ENCODE measurements at places on chromosomes 12 and 14. TPM values are rescaled to one million over a fixed set of nuclear protein-coding genes. Genes with fewer than 3 reads are reported as not detected.

IGF1 gene
- 1.1 TPM for total RNA-seq

SLC39A5 gene
- total RNA-seq, result 0.51 TPM

RTN1 gene
- total RNA-seq, result not detected

ARHGAP9 gene
- 151 TPM for total RNA-seq

ASCL1 gene
- total RNA-seq, result 0.16 TPM

KRT82 gene
- not detected for total RNA-seq

CACNA1C gene
- 0.05 TPM for total RNA-seq

ZNF605 gene
- 9.9 TPM for total RNA-seq

NANOG gene
- not detected for total RNA-seq

GRCh38 chr12:76421046-76421445 lies 72.8 kb upstream of the BBS10 start:
- DNase-seq, result no peak

DNA sequence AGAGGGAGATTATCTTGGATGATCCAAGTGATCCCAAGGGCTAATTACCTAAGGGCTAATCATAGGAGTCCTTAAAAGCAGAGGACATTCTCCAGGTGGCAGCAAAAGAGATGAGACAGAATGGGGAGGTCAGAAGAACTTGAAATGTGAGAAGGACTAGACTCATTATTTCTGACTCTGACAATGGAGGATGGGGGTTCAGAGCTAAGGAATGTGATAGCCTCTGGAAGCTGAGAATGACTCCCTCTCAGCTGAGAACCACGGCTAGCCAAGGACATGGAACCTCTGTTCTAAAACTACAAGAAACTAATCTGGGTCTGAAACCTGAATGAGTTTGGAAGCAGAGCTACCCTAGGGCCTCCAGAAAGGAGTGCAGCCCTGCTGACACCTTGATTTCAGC lies 35.6 kb upstream of the ANKS1B start:
- no peak for DNase-seq

DNA sequence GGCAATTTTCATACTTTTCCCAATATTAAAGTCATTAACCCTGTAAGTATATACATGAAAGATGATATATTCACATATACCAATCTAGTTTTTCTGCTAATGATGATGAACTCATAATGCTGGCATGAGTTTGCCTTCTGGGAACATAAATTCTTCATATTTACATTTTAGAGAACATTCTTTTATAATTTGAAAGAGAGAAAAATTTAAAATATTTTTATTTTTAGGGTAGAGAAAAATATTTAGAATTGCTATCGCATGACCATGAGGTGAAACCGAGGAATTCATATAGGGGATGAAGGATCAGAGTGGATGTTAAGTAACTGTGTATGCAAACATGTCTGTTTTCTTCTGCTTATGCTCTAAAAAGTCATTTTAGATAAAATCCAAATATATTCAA lies 825.3 kb upstream of the FLRT2 start:
- no peak for DNase-seq

GRCh38 chr12:93139028-93139665 lies 210.1 kb upstream of the EEA1 start:
- DNase-seq, result no peak

- no peak for DNase-seq
Observed at GRCh38 chr12:47277972-47278448, 198.3 kb upstream of the AMIGO2 start.

DNA sequence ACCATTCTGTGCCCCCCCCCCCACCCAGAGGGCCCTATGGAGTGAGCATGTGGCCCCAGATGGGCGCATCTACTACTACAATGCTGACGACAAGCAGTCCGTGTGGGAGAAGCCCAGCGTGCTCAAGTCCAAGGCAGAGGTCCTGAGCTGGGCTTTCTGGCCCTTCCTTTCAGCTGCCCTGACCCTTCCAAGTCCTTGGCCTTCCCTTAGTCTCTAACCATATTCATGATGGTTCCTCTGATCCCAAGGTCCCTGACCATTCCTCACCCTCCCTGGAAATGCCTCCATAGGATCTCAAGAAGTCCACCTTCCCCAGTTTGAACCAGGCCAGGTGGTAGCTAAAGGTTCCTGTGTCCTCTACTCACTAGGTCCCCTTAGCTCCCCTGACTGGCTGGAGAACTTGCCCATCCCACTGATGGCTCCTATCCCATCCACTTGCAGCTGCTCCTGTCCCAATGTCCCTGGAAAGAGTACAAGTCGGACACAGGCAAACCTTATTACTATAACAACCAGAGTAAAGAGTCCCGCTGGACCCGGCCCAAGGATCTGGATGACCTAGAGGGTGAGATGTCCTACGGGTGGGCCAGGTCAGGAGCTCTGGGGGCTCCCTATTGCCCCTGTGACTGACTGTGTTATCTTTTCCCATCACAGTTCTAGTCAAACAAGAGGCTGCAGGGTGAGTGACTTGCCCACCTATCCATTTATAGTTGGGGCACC lies 9.8 kb downstream of the PRPF40B start:
- DNase-seq, result no peak

DNA sequence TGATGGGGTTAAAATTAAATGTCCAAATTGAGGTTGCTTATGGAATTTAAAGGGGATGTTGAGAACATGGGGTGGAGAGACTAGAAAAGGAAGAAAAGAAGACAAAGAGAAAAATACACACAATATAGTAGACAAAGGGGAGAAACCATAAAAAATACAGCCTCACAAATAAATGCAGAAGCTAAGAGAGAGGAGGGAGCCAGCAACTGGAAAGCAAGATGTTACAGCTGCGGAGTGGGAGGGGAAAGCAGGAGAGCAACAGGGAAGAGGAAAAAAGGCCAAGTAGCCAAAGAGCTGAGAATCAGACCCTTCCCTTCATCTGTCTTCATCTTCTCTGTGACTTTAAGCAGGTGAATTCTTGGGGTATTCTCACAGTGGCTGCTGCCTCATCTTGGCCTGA lies 39.7 kb upstream of the SMUG1 start:
- no peak for DNase-seq

DNA sequence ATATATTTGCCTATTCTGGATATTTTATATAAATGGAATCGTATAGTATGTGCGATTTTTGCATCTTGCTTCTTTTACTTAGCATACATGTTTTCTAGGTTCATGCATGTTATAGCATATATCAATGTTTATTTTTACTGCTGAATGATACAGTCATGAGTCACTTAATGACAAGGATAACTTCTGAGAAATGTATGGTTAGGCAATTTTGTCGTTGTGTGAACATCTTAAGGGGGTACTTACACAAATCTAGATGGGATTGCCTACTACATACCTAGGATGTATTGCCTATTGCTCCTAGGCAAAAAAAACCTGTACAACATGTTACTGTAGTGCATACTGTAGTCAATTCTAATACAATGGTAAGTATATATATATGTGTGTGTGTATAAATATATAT lies 8.8 kb downstream of the USP15 start:
- no peak for DNase-seq

- peak; percentile 28 for DNase-seq
Observed at GRCh38 chr14:99360774-99361595, 89.0 kb upstream of the BCL11B start.

GRCh38 chr12:5047094-5047493 lies 3.4 kb downstream of the KCNA5 start:
- no peak for DNase-seq

- DNase-seq, result peak; percentile 61
Observed at GRCh38 chr12:56469007-56469930, 891 bp downstream of the SPRYD4 start.

DNA sequence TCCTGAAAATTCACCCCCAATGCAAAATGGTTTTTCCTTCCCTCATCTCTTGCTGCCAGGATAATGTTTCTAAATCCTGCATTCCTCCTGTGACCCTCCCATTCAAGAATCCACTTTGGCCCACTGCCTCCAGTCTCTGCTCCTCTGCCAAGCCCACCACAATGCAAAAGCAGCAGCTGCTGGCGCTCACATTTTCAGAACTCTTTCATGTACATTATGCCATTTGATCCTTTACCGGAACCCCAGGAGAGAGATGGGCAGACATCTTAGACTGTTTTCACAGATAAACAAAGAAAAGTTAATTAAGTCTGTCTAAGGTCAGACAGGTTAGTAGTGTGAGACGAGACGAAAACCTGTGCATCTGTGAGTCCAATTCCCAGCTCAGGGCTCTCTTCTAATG lies 12.9 kb downstream of the LRIG3 start:
- DNase-seq, result no peak

- no peak for DNase-seq
Observed at GRCh38 chr12:124604264-124604680, 36.9 kb upstream of the NCOR2 start.

DNA sequence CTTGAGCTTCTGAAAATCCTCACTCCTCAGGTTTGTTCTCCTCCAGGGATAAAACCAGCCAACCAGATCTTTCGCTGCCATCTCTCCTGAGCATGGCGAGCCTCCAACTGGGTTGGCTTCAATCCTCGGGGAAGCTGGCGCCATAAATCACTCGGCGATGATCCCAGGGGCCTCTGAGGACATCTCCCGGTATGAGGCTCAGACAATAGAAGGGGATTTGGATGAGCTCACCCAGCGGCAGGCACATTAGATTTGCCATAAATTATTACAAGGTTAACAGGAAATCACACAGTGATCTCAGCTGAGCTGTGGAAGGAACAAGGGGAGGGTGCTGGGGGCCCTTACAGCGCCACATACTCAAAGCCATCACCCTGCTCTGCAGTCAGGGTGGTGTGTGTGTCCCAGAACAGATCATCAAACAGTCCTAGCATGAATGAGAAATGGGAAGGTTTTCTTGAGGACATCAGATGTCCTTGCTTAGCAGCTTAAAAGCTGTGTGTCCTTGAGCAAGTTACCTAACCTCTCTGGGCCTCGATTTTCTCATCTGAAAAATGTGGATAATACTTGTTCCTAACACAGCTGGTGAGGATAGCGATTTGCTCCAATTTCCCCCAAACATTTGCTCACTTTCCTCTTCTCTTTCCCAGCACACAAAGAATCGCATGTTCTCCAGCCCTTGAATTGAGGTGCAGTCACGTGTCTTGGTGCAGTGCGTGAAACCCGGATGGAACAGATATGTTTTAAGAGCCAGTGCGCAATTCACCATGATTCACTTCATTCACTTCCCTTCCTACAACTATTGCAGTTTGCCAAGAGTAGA lies 142.8 kb downstream of the SCARB1 start:
- no peak for DNase-seq
